ENCODE measurements at places on chromosomes 12 and 14.

DNA sequence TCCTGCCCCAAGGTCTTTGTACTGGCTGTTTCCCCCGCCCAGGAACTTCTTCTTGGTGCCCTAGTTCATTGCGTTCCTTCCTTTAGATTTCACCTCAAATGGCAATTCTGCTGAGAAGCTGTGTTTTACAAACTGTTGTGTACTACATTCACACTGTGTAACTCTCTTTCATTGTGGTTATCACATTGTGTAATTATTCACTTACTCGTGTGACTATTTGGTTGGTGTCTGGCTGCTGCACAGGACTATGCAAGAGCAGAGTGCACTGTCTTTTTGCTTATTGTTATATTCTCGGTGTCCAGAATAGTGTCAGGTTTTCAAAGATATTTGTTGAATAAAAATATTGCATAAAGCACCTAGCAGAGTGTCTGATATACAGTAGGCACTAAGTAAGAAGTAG lies 177.2 kb upstream of the PRICKLE1 start:
- no peak for DNase-seq

DNA sequence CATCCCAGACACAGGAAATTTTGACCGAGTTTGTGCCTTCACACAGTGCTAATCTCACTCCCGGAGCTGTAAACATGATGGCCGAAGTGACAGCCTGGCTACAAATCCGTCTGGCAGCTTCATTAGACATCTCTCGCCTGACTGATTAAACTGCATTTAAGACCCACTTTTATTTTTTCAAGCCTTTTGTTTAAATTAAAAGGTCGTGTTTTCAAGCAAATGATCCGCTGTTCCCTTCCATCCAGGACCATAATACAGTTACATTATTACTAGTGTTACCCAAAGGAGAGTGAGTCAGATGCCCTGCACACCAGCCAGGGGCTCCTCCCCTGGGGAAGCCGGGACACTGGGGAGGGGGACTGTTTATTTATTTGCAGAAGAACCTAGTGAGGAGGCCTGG lies 200.2 kb downstream of the EXOC5 start:
- no peak for DNase-seq

DNA sequence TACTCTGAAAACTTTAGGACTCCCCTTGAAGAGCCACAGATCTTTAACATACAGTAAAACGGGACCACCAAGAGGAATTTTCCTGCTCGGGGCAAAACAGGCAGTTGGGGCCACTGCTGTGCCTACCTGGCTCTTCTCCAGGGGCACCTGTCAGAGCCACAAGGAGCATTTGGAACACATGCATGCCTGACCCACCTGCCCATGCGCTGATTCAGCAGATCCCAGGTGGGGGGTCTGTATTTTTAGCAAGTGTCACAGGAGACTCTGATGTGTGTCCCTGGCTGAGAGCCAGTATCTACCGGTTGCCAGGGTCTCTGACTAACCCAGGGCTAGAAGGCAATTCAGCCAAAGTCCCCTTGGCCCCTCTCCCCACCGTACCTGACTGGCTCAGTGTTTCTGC lies 6.5 kb downstream of the CTDSP2 start:
- no peak for DNase-seq

GRCh38 chr12:120760349-120761254 lies 35.0 kb downstream of the ACADS start:
- DNase-seq: no peak

DNA sequence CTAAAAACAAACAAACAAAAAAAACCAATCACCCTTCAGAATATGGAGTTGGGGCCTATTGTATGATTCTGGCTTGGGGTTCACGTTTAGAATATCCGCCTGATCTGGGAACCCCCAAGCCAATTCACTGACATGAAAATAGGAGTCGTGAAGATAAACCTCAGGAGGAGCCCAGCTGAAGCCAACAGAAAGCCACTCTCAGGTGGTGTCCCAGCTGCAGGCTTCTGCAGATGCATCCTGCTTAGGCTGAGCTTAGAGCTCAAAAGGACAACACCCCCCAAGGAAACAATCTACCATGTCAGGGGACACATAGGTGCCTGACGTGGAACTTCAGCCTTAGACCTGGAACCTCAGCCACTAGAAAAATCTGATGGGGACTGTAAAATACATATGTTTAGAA lies 51.9 kb downstream of the SYNE3 start:
- DNase-seq: no peak

DNA sequence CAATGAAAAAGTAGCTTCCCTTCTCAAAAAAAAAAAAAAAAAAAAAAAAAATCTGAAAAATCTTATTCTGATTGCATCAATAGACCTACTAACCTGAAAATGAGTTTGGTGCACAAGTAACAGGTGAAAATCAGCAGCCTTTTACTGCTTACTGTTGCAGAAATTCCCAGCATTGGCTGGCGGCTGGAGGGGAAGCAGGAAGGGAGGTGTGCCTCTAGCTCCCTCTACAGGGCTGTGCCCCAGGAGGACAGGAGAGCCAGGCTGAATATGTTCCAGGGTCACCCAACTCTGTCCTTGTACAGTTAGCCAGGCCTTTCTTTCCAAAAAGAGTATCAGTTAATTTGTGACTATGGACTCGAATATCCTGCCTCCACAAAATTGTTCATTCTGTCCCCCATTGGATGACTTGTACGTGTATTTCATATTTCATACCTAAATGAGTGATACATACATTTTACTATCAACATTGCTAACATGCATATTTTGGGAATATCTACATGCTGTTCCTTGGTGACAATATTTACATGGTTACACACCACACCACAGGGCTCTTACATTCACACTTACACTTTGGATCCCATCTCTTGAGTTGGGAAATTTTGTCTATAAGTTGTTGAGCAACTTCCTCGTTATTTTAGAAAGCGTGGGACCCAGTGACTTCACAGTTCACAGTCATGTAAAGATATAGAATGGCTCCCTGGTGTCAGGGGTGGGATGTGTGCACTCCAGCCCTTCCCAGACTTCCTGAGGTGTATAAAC lies 124.8 kb downstream of the SAMD4A start:
- no peak for DNase-seq

GRCh38 chr12:132500142-132500855 lies 10.3 kb downstream of the FBRSL1 start:
- no peak for DNase-seq

DNA sequence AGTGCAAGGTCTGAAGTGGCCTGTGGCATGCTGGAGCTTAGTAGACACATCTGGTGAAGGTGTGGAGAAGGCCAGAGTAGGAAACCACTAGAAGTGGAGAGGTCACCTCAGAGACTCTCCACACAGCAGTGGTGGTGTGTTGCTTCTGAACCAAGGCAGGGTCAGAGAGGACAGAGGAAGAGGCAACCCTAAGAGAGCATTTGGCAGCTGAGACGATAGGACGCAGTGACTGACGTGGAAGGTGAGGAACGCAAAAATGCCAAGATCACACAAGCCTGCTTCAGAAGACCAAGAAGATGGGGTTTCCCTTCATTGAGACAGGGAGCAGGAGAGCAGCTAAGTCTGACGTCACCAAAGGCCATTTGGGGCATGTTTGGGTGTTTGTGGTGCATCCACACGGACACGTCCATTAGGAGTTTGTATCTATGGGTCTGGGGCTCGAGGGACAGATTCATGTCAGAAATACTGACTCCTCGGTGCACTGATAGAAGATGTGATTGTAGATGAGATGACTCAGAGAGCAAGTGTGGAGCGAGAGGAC lies 338.1 kb downstream of the CACNA1C start:
- no peak for DNase-seq

GRCh38 chr14:95054346-95055280 lies 102.7 kb downstream of the DICER1 start:
- DNase-seq: no peak

- no peak for DNase-seq
These were observed 10.8 kb upstream of the ISM2 start for GRCh38 chr14:77509366-77509765.

DNA sequence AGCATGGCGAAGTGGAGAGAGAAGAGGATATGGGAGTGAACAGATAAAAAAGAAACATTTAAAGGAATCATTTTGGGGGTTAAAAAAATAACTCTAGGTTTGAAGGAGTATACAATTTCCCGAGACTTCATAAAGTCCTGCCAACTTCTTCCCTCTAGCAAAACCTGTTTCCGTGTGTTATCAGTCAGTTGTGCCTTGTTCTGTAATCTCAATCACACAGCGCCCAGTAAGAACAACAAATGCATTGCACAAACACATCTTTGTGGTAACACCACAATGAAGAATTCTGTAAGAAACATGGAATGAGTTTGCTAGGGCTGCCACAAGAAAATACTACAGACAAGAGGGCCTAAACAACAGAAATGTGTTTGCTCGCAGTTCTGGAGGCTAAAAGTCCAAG lies 144.7 kb upstream of the FUT8 start:
- no peak for DNase-seq

DNA sequence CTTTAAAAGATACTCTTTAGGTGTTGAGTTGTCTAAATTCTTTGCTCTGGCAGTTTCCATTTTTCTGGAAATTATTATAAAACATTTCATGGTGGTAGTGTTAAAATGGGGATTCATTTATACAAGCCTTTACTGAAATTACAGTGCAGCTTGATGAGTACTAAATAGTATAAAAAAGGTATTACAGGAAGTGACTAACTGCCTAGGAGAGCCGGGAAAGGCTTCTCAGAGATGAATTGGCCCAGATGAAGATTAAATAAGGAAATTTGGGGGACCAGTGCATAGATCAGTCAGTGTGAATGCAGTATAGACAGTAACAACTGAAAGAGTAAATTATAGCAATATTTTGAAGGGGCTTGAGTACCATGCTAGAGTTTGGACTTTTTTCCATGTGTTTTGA lies 7.5 kb downstream of the PSMA6 start:
- DNase-seq: no peak

- no peak for DNase-seq
These were observed 17.7 kb downstream of the NEUROD4 start for GRCh38 chr12:55037351-55037987.

DNA sequence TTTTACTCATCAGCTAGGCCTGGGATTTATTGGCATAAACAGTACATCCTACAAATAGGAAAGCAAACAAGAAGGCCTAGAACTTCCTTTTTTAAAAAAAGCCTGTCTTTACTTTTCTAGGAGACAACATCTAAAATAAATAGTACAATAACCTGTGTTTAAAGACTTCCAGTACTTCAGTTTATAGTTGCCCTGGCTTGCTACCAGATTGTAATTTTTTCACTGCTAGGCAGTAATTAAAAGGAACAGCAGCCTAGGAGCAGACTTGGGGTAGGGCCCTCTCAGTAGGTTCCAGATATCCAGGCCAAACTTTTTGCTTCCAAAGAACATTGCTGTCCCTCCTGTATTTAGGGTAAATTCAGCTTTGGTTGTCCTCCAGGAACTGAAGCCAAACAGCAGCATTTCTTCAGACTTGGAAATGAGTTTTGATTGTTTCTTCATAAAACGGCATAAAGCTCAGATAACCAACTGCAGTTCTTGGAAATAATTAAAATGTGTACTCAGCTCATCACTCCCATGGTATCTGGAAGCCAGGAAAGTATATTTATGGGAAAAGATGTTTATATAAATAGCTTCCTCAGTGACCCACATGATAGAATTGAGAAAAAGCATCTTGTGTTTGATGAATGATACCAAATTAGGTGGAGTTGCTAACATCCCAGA lies 61.7 kb downstream of the PPP1R36 start:
- DNase-seq: no peak

DNA sequence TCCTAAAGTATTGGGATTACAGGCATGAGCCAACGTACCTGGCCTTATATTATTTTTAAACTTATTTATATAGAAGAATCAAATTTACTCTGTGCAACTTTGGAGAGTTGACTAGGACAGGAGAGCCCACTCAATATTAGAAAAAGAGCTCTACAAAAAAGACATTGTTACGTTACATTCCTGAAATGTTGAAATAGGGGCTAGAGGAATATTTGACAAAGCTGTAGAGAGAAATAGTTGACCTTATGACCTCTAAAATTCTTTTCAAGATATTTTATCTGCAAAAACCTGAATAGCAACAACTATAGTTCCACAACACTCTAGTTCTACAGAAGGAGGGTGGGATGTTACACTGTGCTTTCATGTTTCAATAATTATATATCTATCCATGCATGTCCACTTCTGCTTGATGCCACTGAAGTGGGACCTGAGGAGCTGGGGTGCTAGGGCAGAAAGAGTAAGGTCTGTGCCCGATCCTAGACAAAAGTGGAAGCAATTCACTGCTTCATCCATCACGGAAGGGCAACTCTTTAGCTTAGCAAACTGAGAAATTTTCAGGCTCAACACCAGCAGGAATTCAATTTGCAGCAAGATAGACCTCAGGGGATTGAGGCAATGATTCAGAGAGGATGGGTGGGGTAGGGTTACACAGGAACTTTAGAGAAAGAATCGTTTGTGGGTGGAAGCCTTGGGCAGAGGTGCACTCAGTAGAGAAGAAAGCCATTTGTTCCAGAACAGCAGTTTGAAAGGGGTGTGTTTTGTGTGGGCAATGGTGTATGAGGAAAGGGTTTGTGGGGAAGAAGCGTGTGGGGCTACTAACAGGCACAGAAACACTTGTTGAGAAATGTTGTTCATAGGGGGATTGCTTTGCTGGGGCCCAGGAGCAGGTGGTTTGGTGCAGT lies 16.0 kb upstream of the RNASE10 start:
- DNase-seq: no peak

DNA sequence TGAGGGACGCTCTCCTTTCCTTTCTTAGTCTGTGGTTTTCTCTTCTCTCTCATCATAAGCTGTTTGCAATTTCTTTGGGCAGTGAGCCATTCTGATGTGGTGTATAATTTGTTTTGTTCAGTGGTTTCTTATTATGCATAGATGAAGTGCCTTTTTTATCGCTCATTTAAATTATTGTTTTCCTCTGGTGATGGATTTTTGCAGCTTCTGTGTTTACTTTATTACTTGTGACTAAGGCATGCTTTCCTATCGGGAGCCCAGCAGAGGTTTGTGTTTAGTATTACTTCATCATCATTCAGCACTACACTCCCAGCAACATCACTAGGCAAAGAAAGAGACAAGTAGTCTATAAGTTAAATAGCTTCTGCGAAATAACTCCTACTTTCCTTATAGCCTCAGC lies 586.6 kb upstream of the NOVA1 start:
- no peak for DNase-seq

DNA sequence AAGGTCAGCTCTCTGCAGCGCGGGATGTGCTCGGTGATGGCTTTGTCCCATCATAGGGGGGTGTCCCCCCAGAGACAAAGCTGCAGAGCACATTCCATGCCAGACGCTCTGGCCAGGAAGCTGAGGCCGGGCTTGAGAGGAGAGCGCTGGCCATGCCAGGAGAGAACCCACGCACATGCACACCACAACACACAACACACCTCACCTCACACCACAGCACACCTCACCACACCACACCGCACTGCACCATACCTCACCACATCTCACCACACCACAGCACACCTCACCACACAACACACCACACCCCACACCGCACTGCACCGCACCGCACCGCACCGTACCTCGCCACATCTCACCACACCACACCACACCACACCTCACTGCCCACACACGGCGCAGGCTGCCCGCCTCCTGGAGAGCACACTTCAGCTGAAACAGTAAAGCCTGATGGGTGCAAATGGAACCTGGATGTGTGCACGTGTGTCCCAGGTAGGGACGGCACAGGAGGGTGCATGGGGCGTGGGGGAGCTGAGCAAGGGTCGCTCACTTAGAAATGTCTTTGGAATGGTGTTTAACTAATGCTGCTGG lies 10.8 kb downstream of the ANKRD9 start:
- no peak for DNase-seq
